ENCODE measurements at places on chromosomes 4 and X.

GRCh38 chr4:100728861-100729260 is 211.0 kb upstream of the EMCN start:
- DNase-seq: no peak

GRCh38 chrX:71660562-71661416 is 6.6 kb upstream of the LOC101059915 start:
- DNase-seq: no peak

GRCh38 chr4:113394730-113395530 is 345.5 kb downstream of the ANK2 start:
- peak; percentile 15 for DNase-seq

GRCh38 chr4:17544205-17544604 is 29.2 kb downstream of the CLRN2 start:
- DNase-seq: no peak

DNA sequence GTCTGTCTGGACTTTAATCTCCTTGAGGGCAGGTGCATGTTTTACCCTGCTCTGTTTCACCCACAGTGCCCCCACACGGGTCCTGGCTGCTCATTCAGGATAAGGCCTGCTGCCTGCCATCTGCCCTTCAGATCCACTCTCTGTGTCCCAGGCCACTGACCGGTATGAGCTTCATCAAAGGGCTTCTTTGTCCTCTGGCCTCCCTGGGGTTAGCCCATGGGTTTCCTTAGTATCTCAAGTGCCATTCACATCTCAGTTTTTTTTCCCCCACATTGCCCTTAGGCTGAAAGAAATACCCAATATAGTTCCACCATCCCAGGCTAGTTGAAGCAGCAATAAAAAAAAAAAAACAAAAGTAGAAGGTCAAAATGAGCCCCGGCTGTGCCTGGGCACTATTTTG is 9.3 kb downstream of the CD99L2 start:
- no peak for DNase-seq

- DNase-seq: no peak
Observed at GRCh38 chr4:20252656-20253282, 1.1 kb downstream of the SLIT2 start.

DNA sequence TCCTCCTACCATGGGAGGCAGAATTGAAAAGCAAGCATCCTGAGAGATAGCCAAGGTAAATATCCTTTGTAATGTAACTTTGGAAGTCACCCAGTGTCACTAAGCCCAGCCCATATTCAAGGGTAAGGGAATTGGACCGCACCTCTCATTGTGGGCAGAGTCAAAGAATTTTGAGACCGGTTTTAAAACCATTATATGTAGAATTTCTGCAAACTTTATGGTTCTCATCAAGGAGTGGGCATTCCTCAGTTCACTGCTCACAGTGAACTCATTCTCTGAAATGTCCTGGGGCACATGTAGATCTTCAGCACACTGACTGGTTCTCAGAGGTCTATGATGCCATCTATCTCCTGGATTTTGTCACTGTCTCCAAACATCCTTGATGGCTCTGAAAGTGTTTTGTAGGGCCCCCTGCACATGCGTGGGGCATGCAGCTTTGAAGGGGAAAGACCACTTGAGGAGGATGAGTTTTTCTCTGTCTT is 35.3 kb upstream of the CHRNA9 start:
- no peak for DNase-seq

GRCh38 chr4:74037076-74037955 is 1.2 kb downstream of the CXCL3 start:
- DNase-seq: no peak

GRCh38 chr4:13907255-13907751 is 279.8 kb upstream of the BOD1L1 start:
- DNase-seq: peak; percentile 41

DNA sequence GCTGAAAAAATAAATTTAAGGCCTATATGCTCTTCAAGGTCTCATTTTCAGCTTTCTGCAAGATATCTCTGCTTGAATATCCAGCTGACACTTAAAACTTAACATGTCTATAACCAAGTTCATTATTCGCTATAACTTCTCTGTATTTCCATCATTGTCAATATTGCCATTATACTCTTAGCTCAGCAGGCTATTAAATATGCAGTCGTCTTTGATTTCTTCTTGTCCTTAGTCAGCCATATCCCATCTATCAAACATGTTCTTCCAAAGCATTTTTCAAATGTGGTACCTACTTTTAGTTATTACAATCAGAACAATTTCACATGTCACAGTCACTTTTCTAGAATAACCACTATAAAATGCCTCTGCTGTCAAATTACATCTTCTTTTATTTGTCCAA is 1364.1 kb downstream of the ARAP2 start:
- DNase-seq: no peak

DNA sequence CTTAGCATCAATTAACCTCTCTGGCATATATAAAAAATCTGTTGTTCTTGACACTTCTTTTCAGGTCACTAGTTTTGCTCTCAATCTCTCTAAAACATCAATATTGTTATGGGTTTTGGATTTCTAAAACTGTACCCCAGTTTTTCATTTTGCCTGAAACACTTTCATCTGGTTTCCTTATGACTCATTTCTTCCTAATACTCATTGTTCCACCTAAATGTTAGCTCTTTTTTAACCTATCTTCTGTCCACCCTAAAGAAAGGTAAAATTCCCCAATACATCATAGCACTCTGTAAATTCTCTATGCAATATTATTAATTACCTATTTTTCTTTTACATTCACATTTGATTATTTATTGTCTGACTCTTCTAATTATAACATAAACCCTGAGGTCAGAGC is 575.5 kb upstream of the NDST4 start:
- no peak for DNase-seq

GRCh38 chrX:105331244-105331643 is 110.8 kb upstream of the TEX13A start:
- DNase-seq: no peak

GRCh38 chr4:8283631-8284121 is 14.1 kb downstream of the HTRA3 start:
- DNase-seq: no peak

DNA sequence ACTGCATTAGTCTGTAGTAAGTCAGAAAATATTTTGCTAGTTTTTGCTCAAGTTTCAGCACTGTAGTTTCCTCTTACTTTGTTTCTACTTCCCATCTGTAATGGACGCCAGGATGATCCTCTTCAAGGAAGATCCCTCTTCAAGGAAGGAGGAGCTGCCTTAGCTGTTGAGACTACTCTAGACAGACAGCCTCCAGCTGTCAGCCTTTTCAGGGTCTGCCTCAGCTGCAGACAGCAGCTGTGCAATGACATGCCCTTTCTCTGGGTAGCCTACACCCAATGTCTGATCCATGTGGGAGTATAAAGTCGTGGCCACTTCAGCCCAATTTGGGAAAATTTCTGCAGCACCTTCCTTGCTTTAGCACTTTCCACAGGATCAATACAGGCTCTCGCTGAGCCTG is 281.0 kb upstream of the MAOA start:
- DNase-seq: no peak
